ENCODE measurements at places on chromosomes 7 and 10.

DNA sequence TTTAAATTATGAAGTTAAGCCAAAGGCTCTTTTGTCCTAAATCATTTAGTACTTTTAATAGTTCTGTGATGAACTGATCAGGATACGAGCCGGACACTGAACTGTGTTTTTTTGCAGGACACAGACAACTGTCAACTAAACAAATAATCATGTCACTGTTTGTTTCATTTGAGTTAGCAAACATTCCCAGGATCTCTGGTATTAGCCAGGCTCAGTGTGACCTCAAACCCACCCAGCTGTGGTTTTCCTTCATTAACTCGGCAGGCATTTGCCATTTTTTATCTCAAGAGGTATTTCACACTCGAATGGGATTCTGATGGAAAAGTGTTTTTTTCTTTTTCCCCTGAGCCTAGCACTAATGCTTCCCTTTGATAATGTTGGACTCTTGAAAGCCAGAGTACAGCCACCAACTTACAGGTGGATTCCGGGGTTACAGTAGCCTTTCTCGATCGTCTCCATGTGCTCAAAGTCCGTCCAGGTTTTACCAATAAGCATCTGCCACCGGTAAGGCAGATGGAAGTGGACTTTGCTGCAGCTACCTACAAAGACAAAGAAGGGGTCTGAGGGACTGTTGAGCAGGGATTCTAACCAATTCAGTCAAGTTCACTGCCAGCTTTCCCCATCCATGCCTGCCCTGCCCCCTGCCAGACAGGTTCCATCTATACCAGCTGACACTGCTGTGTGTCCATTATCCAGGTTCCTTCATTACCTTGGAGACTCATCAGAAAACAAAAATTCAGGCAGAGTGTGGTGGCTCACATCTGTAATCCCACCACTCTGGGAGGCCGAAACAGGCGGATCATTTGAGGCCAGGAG is 33.4 kb downstream of the ZC3HAV1 start:
- no peak for DNase-seq

DNA sequence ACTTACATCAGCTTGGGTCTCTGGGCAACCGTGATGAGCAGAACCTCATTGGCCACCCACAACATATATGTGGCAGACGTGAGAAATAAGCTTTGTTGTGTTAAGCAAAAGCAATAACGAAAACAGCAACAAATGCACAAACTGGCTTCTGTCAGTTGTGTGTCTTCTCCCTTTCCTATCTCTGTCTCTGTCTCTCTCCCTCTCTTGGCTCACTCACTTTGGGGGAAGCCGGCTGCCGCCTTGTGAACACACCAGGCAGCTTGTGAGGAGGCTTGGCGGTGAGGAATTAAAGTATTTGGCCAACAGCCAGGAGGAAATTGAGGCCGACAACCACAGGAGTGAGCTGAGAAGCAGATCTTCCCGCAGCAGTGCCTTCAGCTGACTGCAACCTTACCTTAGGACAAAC is 21.9 kb upstream of the CDCA7L start:
- DNase-seq, result peak; percentile 22

GRCh38 chr7:33339074-33339790 is 209.9 kb downstream of the BBS9 start:
- DNase-seq, result no peak

DNA sequence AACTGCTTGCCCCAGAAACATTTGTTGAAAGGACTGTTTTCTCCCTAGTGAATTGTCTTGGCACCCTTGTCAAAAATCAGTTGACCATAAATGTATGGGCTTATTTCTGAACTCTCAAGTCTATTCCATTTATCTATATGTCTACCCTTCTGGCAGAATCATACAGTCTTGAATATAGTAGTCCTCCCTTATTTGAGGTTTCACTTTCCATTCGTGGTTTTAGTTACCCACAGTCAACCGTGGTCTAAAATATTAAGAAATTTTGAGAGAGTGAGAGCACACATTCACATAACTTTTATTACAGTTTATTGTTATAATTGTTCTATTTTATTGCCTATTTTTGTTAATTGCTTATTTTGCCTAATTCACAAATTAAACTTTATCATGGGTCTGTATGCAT is 17.4 kb upstream of the CEP41 start:
- no peak for DNase-seq

DNA sequence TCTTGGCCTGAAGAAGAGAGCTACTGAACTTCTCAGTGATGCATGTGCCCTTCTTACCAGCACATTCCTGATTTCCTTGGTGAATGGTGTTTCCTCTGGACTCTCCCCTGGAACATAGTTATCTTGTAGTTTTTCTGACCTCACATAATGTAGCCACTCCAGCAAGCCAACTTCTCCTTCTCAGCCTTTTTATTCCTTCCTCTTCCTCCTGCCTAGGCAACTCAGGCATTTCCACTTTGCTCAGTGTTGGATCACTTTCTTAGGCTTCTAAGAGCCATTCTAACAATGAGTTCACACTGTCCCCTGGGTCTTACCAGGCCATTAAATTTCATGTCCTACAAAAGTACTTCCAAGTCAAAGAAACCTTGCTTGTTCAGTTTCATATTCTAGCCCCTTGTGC is 3.6 kb upstream of the PTTG1IP2 start:
- no peak for DNase-seq

DNA sequence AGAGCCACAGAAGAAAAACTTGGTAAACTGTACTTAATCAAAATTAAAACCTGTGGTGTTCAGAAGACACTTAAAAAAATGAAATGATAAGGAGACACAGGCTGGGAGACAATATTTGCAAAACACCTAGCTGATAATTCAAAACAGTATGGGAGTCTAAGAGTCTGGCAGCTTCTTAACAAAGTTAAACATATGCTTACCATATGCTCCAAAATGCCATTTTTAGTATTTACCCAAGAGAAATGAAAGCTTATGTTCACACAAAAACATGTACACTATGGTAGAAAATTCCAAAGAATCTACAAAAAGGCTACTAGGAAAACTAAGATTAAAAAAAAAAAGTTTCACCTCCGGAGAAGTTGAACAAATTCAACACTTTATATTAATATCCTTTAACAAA is 48.6 kb downstream of the ITGB1 start:
- no peak for DNase-seq

DNA sequence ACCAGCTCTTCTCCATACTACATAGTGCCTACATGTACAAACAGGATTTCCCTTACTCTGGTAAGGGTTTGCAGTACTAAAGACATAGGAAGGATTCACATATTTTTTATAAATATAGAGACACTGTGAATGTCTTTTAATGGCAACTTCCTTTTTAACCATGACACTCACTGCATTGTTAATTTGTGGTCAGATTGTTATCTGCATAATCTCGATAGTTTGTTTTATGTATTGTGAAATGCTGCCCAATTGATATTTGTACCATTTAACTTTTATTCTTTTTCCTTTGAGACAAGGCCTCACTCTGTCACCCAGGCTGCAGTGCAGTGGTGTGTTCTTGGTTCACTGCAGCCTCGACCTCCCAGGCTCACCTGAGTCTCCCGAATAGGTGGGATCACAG is 39.7 kb downstream of the SP8 start:
- DNase-seq, result no peak

DNA sequence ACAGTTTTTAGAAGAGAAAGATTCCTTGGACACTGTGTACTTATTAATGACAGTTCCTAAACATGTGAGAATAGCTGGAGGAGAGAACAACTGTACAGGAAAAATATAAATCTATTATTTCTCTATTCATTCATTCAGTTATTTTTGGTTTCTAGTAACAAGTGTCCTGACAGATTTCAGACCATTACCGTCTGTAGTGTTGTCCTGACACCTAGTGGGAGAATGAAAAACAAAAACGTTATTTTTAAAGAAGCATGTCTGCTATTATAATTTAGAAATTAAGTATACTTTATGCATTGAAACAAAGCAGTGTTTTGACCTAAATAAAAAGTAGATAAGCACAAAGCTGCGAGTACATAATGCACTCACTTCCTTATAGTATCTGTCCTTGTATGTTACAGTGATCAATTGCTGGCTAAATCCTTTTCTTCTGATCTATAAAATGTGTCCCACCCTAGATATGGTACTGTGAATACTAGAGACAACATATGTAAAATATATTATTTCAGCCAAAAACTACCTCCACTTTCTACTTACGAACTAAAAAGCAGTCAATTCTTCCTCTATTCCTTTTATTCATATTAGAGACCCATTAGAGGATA is 575.6 kb downstream of the ARL4A start:
- DNase-seq, result no peak

GRCh38 chr7:21128062-21128817 is 299.6 kb upstream of the SP4 start:
- no peak for DNase-seq

DNA sequence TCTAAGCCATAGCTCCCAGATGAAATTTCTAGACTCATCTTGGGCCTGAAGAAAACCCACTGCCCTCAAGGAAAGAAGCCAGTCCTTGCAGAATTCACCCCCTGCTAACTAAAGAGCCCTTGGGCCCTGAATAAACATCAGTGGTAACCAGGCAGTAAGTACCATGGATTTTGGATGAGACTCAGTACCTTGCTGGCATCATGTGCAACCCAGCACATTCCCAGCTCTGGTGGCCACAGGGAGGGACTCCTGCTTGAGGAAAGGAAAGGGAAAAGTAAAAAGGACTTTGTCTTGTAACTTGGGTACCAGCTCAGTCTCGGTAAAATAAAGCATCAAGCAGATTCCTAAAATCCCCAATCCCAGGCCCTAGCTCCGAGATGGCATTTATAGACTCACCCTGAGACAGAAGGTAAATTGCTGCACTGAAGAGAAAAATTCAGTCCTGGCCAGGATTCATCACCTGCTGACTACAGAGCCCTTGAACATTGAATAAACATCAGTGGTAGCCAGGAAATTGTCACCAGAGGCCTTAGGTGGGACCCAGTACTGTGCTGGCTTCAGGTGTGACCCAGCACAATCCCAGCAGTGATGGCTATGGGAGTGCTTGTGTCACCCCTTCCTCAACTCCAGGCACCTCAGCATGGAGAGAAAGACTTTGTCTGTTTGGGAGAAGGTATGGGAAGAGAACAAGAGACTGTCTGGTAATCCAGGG is 31.2 kb upstream of the SFTPD start:
- DNase-seq, result no peak

GRCh38 chr10:116713846-116714245 is 28.5 kb downstream of the HSPA12A start:
- DNase-seq, result no peak

DNA sequence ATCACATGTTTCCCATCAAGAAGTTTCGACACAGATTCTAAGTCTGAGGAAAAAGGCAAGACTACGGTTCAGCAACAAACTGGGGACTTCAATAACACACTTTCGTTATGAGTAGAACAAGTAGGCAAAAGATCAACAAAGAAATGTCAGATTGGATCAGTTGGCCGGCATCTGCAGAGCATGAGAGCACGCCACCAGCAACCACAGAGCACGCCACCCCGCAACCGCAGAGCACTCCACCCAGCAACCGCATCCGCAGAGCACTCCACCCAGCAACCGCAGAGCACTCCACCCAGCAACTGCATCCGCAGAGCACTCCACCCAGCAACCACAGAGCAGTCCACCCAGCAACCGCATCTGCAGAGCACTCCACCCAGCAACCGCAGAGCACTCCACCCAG is 89.7 kb upstream of the FAM20C start:
- no peak for DNase-seq

DNA sequence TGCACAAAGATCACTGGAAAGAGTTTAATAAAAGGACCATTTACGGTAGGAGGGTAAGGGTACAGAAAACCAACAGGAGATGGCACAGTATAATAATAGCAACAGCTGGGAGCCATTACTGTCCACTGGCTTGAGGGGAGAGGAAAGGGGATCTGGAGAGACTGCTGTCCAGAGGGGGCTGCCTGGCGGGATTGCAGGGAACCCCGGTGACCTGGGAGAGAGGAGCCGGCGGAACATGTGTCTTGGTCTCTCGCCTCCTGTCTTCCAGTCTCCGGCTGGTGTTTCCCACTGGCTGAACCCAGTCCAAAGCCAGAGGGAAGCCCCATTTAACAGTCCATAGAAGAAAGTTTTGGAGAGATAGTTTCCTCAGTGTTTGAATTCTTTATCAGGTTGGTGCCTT is 57.5 kb upstream of the PODXL start:
- DNase-seq, result no peak
